Activated T-helper 2 cell treated with anti-CD3 and anti-CD28 coated beads, Interferon-gamma antibody, Interleukin-2, Interleukin-4, amounts not matched to agents 10 μg/mL and 5 μg/mL and 100 μg/mL, durations not matched to agents 14 hours and 24 hours and 36 hours (primary cell): ENCODE measurements at places on chromosomes 3 and 15. TPM values are rescaled to one million over a fixed set of nuclear protein-coding genes. Genes with fewer than 3 reads are reported as not detected.

- DNase-seq, result no peak
Measured at GRCh38 chr15:86892774-86893449, 813.2 kb downstream of the AGBL1 start.

DNA sequence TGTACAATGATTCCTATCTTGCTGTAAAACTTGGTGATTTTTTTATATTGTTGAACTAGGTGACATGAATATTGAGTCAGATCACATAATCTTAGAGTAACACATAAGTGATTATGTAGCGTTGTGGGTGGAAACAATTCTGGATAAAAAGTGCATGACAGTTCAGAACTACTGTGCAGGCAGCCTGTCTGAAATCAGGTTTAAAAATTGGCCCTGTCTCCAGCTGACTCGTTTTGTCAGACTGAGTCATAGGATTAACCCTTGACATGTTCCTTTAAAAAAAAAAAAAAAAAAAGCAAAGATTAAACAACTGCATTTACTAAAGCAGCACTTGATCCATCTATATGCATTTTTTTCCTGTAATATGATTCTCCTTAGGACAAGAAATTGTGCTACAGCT, 160.0 kb upstream of the CGNL1 start:
- DNase-seq, result no peak

DNA sequence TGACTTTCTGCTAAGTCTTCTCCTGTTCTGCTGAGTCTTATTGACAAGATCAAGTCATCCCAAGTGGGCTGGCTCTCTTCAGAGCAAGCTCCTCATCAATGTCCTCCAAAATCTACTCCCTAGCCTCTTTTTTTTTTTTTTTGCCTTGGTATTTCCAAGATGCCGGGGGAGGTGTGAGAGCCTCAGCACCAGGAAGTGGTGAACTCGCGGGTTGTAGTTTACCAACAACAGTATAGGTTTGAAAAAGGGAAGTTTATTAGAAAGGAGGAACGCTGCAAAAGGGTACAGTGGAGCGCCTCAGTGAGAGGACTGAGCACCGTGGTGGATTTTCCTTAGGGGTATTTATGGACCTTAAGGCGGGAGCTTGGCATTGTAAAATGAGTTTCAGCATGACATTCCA, 94.3 kb upstream of the SGO1 start:
- no peak for DNase-seq

- peak; percentile 36 for DNase-seq
Measured at GRCh38 chr3:138417559-138417982, 16.8 kb upstream of the ESYT3 start.

- no peak for DNase-seq
Measured at GRCh38 chr3:48353987-48354386, 18.0 kb upstream of the FBXW12 start.

DNA sequence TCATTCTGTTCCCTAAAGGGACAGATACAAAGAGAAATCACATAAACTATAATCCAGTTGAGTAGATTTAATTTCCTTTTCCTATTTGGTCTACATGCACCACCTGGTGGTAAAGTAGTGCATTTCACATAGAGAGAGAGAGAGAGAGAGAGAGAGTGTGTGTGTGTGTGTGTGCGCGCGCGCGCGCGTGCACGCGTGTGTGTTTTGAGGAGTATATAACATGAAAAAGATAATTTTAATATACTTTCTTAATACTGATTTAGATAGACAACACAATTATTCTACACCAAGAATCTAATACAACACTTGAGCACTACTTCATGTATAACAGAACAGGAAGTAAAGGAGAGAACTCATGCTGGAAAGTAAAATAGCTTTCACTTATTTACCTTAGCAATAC, 1.1 kb upstream of the FGF7 start:
- no peak for DNase-seq

DNA sequence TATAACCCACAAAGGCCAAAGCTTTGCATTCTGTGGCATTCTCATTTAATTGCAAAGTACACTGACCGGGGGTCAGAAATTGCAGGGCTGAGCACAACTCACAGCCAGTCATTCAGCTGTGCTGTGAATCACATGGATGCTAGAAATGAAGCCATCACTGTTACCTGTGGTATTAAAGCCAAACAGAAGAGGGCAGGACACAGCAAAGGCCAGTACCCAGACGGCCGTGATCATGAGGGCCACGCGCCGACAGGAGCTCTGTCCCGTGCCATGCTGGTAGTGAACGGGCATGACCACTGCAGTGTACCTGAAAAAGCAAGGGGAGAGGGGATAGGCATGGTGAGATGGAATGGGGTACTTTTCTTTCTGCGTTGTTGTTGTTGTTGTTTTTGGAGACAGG, 31.6 kb downstream of the DRD3 start:
- DNase-seq, result no peak

GRCh38 chr15:72341361-72341760, 21.4 kb upstream of the CELF6 start:
- DNase-seq, result no peak

The ANKRD63 gene
- 0.41 and 0.48 TPM in 2 replicates for total RNA-seq

GRCh38 chr3:181790561-181790960, 78.8 kb downstream of the SOX2 start:
- DNase-seq, result no peak

The ZBBX gene
- total RNA-seq, result not detected in 2 replicates
